ENCODE measurements at places on chromosomes 6 and 20. TPM values are rescaled to one million over a fixed set of nuclear protein-coding genes. Genes with fewer than 3 reads are reported as not detected.
A peak's percentile ranks its signal among the peaks of the same experiment; 100 is the strongest.

The HMGN4 gene
- total RNA-seq = 74.1 TPM

- no peak for DNase-seq
These were observed 317.3 kb upstream of the CDH4 start for GRCh38 chr20:60934724-60935123.

DNA sequence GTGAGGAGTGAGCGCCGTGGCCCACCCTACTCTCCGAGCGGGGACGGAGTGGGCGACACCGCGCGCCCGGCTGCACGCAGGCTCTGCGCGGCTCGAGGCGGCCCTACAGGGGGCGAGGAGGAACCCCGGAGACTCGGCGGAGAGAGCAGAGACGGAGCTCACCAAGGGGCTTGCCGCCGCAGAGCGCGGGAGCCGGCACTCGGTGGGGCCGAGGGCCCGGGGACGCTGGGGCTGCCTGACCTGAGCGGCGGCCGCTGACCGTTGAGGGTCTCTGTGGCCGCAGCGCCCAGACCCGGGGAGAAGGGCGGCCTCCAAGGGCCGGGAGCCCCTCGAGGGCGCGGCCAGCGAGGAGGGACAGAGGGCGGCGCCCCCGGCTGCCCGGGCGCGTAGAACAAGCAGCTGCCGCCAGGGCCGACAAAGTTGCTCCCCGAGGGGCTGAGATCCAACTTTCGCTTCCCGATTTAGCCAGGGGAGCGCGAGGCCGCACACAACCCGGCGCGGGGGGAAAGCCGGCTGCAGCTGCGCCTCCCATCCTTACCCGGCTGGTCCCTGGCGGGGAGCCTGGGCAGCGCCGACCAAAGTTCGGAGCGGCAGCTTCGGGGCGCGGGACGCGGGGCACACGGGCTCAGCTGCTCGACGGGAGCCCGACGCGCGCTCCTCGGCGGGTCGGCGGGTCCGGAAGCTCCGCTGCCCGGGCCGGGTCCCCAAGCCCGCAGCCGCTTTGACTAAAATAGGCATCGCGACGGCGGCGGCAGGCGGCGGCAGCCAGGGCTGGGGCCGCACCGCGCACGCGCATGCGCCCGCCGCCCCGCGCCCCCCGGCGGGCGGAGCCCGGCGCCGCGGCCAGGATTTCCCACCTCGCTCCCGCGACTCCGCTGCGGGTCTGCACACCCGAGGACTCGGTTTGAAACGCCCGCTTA is 43.1 kb downstream of the POPDC3 start:
- DNase-seq = peak; percentile 51

- peak; percentile 85 for DNase-seq
These were observed 38.7 kb downstream of the CDKAL1 start for GRCh38 chr6:20572940-20573339.

DNA sequence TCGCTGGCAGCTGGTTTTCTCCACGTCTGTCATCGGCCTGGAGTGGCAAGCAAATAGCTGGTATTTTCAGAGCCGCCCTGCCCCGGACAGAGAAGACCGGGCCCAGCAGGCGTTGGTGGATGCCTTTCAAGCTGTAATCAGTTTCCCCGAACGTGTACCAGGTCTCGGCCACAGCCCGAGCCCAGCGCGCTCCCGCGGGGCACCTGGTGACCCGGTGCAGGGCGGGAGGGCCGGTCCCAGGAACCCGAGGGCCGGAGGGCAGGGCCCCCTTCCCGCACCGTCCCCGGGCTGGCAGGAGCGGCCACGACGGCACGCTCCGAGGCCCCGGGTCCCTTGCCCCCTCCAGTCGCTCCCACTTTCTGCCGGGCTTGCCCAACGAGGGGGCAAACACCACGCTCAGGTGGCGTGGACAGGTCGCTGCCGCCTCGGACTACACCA is 348 bp upstream of the PYGB start:
- no peak for DNase-seq

GRCh38 chr20:58010186-58010585 is 218.3 kb downstream of the ANKRD60 start:
- no peak for DNase-seq

Data from fibroblast of villous mesenchyme (primary cell).